Small intestine (tissue), 16 donors: ENCODE measurements at places on chromosomes 7 and 10. TPM values are rescaled to one million over a fixed set of nuclear protein-coding genes. Genes with fewer than 3 reads are reported as not detected.

DNA sequence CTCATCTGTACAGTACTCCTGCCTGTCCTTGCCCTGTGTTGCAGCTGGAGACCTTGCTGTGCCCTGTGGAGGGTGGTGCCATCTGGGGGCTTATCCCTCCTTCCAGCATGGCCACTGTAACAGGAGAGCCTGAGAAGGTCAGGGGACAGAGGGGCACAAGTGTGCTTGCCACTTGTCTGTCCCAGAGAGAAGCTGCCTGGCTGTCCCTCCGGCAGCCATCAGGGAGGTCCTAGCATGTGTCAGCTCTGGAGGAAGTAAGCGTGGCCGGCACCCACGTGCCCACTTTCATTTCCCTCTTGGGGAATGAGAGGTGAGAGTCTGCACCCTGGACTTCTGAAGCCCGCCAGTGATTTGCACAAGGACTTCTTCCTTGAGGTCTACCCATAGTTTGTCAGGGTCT, 97.0 kb upstream of the PPIF start:
- DNase-seq, result no peak

DNA sequence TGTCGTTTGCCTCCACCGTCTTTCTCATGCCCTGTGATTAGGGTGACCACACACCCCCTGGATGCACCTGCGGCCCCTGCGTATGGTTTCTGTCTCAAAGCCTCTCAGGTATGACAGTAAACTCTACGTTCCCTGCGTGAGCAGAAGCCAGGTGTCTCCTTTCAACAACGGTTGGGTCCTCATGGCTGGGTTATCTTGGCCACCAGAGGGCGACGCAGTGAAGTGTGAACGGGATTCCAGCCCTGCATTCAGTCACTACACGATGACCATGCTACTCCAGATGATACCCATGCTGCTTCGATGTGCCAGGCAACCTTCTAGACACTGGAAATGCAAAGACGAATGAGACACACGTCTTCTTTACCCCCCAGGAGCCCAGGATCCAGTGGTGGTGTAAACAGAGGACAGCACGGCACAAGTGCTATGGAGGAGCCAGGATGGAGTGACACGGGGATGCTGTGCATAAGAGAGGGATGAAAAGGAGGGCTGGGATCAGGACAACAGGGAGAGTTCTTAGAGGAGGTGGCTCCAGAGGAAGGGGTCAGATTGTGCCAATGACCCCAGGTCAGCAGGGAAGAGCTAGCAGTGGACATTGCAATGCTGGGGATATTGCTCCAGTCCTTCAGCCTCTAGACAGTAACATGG, 228.1 kb upstream of the PFKP start:
- peak; percentile 31 for DNase-seq

DNA sequence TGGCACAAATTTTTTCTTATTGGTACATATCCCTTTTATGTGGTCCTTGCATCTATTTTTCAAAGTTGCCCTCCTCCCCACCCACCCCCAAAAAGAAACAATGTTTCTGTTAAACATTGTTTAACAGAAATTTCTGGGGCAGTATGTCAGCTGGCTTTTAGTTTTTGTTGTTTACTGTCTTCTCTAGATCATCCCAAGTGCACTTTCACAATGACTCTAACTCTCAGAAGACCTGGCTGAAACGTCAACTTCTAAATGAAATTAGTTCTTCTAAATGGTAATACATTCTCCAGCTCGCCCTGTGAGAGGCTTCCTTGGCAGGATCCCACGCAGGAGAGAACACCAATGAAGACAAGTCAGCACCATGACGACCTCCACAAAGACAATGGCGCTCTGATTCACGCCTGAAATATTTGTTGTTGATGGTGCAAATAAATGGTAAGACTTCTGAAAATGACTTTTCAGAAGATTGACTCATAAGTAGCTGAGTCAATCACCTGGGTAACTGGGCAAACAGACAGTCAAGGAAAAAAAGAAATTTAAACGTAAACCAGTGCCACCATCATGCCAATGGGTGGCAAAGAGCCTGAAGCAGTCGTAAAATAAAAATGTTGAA, 293.7 kb downstream of the FZD1 start:
- DNase-seq, result no peak

The CYP2C19 gene
- 22.2 TPM for polyA plus RNA-seq

DNA sequence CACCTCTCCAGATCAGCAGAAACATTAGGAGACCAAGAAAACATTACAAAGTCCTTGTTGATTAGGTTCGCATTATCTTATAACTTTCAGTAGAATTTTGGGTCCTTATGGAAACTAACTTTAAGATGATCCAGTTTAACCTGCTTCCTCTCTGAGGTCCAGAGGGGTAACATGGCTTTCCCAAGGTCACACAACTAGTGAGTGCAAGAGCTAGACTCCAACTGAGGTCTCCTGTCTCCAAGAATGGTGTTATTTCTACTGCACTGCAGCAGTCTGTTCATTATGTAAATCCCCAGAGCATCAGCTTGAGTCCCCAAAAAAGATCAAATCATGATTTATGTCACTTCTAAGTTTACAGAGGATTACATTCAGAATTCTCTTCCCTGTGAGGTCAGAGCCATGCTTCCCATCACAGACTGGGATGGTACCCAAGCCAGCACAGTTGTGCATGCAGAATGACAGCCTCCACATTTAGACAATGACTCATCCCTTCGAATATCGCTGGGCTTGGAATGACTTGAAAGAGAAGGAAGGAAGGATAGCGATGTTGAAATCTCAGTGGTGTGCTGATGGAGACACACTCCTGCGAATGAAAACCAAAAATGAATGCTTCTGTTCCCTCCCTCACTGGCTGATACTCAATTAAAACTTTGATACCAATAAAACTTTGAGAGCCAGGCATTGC, 163.1 kb upstream of the PLXNA4 start:
- no peak for DNase-seq

DNA sequence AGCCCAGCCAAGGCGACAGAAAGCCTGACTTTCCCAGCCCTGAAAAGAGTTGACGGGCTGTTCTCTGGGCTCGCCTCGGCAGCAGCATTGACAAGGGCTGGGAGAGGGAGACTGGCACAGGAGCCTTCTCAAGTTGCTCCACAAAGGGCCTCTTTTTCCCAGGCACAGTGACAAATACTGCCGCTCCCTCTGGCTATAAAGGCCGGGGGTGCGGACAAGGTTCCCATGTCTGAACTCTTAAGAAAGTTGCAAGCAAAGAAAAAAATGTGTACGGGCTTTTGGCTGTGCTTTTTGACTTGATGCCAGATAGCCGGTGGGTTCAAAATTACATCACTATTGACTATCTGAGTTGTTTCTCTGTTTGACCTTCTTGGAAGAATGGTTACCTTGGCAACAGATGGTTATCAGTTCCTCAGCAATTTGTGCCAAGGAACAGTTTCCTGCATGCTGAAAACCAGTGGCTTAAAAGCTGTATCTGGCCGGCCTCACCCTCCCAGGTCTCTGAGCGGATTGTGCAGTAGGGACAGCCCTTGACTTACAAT, 115.9 kb upstream of the EEPD1 start:
- peak; percentile 90 for DNase-seq

- DNase-seq, result no peak
Measured at GRCh38 chr7:107034553-107034952, 10.0 kb upstream of the PRKAR2B start.

The PKD2L1 gene
- 0.10 TPM for polyA plus RNA-seq

The AASS gene
- polyA plus RNA-seq, result 17.0 TPM

GRCh38 chr10:70052462-70053217, at the start of gene MACROH2A2:
MACROH2A2 (plus strand) TSS chr10:70052846; CDS start chr10:70075659, 22,813 bp downstream.
- DNase-seq, result peak; percentile 66

DNA sequence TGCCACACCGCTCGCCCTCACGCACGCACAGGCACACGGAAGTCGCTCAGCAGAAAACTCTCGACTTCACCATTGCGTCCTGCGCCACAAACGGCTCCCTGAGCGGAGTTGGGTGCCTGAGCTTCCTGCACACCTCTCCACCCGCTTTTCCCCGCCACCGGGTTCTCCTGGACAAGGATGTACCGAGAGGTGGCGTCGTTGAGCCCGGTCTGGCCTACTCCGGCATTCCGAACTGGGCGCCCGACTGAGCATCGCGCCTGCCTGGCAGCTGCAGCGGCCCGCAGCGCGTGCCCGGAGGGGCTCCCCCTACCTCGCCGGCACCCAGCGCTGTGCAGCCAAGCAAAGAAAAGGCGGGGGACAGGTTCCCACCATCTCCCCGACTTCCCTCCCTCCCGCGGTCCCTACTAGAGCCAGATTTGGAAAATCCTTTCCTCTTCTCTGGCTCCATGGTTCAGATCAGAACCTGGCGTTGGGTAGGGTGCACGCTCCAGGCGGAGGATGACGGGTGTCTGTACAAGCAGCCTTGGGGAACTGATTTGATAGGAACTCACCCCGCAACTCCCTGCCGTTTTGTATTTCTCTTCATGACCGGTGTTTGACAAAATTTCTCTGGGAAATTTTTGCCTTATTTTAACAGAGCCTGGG, 1.7 kb downstream of the SORCS3 start:
- peak; percentile 37 for DNase-seq
